ENCODE measurements at places on chromosomes 1 and 21.
A peak's percentile ranks its signal among the peaks of the same experiment; 100 is the strongest.

GRCh38 chr1:15522551-15522950, 1.5 kb downstream of the CASP9 start:
- no peak for DNase-seq

- DNase-seq: no peak
Measured at GRCh38 chr1:67560580-67561255, 124.3 kb upstream of the GADD45A start.

- no peak for DNase-seq
Measured at GRCh38 chr1:224739303-224739996, 123.3 kb downstream of the CNIH3 start.

DNA sequence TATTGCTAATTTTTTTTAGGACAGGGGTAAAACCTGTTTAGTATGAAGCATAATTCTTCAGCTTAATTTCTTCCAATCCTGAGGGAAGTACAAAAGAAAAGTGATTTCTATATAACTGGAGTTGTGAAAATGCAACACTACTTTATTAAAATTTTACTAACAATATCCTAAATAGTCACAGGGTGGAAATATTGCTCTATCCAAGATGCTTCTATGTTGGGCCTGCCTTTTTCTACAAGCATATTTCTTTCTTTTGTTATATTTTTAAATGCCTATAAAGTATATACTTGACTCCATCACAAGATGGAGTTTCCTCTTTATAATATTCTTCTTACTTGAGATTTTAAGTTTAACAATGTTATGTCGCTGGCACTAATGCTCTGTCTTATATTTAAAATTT, 37.9 kb downstream of the DTL start:
- DNase-seq: no peak

DNA sequence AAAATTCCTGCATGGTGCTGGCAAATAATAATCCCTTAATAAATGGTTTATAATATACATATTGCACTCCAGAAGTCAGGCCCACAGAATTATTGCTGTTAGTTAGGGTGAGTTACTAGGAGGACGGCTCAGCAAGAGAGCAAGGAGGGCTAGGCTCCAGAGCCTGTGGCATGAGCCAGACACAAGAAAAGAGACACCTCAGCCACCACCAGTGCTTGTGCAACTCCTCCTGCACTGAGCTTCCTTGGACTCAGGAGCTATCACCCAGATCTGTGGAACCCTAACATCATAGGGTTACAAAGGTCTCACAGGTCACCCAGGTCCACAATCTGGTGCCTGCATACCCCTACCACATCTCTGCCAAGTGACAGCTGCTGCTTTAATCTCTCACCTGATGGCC, 12.8 kb upstream of the LRRC8D start:
- no peak for DNase-seq

GRCh38 chr1:178485541-178485981, 11.2 kb downstream of the CLEC20A start:
- DNase-seq: no peak

DNA sequence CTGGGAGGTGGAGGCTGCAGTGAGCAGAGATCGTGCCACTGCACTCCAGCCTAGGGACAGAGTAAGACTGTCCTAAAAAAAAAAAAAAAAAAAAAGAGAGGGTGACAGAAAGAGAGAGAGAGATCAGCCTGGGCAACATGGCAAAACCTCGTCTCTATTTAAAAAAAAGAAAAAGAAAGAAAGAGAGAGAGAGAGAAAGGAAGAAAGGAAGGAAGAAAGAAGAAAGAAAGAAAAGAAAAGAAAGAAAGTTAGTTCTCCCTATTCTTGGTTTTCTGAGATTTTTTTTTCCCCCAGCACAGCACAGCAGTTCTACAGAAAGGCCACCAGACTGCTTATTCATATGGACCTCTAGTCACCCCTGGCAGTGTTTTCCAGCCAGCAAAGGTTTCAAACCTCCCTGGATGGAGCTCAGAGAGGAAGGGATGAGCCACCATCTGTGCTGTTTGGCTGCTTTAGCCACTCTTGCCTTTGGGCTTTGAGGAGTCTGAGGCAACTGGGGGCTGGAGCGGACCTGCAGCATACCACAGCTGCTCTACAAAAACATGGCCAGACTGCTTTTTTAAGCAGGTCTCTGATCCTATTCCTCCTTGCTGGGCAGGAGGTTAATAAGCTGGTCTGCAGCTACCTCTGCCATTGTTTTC, 10.6 kb downstream of the S100A6 start:
- no peak for DNase-seq

- no peak for DNase-seq
Measured at GRCh38 chr1:10779201-10779600, 17.2 kb downstream of the CASZ1 start.

- DNase-seq: no peak
Measured at GRCh38 chr21:44694776-44695175, 2.2 kb upstream of the KRTAP10-12 start.

GRCh38 chr1:110525249-110525595, 6.2 kb upstream of the KCNA10 start:
- DNase-seq: no peak

DNA sequence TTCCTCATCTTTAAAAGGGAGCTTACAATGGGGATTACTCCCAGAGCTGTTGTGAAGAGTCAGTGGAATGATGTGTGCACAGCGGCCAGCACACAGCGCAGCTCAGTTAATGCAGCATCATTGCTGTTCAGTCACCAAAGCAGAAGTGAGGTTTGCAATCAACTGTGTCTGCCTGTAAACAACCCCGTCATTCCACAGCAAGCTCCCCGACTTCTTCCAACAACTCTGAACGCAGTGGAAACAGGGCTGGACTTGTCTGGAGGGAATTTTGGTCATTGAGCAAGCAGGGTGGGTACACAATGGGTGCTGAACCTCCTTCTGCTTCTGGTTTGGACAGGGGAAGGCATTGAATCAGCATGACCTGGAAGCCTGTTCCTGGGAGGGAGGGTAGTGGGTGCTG, 347.4 kb downstream of the PTPRU start:
- DNase-seq: no peak

DNA sequence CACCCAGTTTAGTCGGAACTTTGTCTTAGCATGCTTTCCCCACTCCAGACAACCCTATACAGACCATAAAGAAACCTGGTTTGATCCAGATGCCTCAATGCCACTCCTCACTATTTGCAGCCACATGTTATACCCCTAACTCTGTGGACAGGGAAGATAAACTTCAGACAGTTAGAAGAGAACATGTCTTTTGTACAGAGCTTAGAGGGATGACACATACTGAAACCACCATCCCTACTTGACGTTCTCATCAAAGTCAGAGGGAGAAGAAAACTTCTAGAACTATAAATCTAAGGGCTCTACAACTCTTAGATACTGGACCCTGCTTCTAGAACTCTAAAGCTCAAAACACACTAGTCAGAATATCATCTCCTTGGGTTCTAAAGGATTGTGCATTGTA, 3.7 kb downstream of the SYT6 start:
- no peak for DNase-seq

GRCh38 chr1:198167436-198167934, 10.7 kb downstream of the NEK7 start:
- DNase-seq: no peak

DNA sequence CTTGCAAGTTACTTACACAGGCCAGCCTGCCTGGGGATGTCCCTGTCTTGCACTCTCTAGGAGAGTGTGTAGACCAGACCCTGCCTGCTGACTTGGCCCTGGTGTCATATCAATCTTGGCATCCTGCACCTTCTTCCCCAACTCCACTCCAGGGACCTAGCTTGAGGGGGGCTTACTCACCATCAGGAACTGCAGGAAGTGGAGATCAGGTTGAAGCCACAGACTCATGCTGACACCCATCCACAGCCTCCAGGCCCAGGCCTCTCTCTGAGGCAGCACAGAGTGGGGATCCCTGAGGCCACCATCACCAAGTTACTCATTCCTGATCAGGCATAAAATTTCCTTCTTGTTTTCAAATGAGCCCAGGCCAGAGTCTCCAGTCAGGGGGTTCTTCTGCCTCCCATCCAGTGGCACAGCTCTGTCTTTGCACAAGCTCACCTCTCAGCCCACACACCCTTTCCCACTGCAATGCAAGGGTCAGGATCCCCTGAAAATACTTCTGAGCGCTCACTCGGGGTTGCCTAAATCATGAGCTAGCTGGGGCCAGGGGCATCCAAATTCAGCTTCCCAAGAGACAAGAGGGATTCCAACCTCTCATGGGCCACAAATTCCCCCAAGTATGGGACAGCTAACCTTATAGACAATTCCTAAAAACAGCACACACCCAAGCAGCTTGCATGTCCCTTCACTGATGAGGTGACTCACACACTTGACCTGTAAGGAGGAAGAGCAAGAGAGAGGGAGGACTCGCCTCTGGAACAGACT, 33.5 kb downstream of the CSMD2 start:
- no peak for DNase-seq

- no peak for DNase-seq
Measured at GRCh38 chr1:14955402-14955801, 198.1 kb upstream of the TMEM51 start.

GRCh38 chr1:151762941-151763921, at the start of gene MRPL9:
TSS of gene MRPL9 (minus strand) at chr1:151763496. CDS start at chr1:151763479, 17 bp downstream.
- peak; percentile 85 for DNase-seq

DNA sequence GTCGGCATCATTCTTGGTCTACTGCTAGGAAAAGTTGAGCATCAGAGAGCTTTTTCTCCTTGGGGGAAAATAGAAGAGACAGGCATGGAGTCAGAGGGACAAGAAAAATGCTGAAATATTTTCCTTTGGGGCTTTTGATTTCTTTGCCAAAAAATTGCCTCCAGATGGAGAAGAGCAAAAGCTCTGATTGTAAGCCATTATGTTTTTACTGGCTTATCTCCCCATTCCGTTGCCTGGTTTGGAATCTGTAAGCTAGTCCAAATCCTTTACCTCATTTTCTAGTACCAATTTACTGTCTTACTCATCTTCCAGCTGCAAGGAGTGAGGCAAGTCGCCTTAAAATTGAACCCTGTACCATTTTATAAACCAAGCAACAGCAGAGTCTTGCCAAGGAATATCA, 23.3 kb upstream of the NBL1 start:
- no peak for DNase-seq

GRCh38 chr1:248804771-248805681, 20.7 kb downstream of the SH3BP5L start:
- DNase-seq: no peak

DNA sequence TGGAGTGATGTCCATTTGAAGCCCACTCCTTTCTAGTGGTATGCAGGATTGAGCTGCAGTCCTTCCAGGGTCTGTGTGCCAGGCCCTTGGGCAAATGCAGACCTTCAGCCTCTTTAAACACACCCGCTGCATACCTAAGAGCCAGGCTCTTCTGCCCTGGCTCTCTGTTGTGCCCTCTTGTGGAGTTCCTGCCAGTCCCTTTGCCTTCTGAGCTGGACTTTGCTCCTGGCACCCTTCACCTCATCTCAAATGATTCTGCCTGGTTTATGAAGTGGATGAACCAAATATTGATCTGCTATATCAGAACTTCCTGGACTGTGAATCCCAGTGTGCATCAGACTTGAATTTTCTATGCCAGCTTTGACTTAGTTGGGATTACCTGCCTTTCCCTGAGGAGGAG, 158.8 kb downstream of the URB2 start:
- DNase-seq: no peak

- DNase-seq: no peak
Measured at GRCh38 chr1:52978045-52978444, 51.0 kb downstream of the SCP2 start.

DNA sequence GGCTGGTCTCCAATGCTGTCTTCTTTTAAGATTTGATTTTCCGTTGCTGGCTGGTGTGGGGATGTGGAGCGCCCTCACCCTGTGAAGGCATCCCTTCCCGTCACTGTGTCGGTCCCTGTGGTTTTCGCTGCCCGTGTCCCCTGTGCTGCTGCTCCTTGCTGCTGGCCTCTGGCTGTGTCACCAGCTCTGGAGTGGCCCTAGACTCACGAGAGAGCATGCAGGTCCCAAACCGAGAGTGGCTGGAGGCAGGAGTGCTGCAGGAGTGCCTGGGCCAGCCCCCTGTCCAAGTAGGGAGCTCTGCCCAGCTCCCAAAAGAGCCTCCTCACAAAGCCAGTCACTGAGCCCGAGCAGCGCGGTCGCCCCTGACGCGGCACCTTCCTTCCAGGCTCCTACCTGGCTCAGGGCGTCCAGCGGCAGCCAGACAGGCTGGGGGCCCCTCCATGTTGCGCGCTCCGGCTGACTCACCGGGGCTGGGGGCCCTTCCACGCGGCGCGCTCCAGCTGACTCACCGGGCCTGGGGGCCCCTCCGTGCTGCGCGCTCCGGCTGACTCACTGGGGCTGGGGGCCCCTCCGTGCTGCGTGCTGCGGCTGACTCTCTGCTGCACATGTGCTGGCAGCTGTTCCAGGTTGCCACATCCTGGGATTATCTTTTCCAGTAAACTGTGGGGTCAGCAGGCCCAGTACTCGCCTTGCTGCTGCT, 106.7 kb upstream of the COL6A1 start:
- no peak for DNase-seq

DNA sequence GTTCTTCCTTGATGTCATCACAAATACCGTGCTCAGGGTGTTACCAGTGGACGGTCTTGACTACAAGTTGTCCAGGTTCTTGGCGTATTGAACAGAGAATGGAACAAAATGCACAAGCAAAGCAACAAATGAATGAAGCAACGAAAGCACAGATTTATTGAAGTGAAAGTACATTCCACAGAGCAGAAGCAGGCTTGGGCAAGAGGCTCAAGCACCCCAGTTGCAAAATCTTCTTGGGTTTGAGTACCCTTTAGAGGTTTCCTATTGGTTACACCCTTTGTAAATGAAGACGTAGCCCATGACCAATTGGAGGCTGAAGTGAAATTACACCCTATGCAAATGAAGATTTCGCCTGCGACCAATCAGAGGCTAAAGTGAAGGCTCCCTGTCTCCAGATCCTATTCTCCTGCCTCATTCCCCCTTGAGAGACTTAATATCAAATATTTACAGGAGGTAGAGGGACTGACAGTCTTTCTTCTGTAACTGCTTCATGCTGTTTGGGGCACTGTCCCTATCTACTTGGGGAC, 38.3 kb downstream of the YY1AP1 start:
- no peak for DNase-seq

DNA sequence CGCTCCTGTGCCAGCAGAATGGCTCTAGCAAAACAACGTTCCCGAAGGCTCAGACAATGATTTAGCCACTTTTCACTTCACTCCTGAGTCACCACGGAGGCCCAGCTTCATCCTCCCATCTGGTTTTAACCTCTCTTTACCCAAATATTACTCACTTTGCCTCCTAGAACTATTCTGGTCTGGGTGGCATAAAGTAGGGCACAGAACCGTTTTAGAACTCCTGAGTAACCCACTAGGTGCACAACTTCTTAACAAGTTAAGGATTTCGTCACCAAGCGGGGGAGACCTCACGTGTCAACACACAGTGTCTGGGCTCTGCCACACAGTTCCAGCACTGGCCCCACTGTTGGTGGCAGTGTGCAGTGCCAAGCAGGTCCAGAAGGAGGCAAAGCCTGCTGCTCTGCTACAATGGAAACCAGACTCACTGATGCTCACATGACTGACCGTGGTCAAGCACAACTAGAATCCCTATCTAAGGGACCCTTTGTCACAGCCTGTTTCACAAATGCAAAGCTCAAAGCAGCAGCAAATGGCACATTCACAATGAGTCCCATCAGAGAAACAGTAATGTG, 121.7 kb downstream of the SIPA1L2 start:
- DNase-seq: no peak

GRCh38 chr1:70353601-70354331, 756 bp downstream of the ANKRD13C start:
- DNase-seq: peak; percentile 14

All from stimulated activated CD4-positive, alpha-beta T cell treated with anti-CD3 and anti-CD28 coated beads, Interleukin-4, amount 100 ng/mL, for 48 hours (primary cell).